ENCODE measurements at places on chromosomes 1 and 21. TPM values are rescaled to one million over a fixed set of nuclear protein-coding genes. Genes with fewer than 3 reads are reported as not detected.

Gene CATSPERE
- total RNA-seq = 1.1 TPM

- no peak for DNase-seq
- H3K27me3 ChIP-seq = peaks cover 22% of the 10 kb centered on the region
- H3K36me3 ChIP-seq = no peaks in the 10 kb centered on the region
- no peak overlapping the region for H3K4me3 ChIP-seq
Measured at GRCh38 chr1:154736841-154737240, 128.9 kb upstream of the ADAR start.

- no peak overlapping the region for H3K4me3 ChIP-seq
- H3K36me3 ChIP-seq = peaks cover 26% of the 10 kb centered on the region
- no peak for DNase-seq
- no peaks in the 10 kb centered on the region for H3K4me1 ChIP-seq
- H3K27ac ChIP-seq = no peak overlapping the region
- no peaks in the 10 kb centered on the region for H3K27me3 ChIP-seq
Measured at GRCh38 chr1:10283318-10283984, 73.1 kb downstream of the KIF1B start.

- peaks cover 8% of the 10 kb centered on the region for H3K27me3 ChIP-seq
- H3K36me3 ChIP-seq = no peaks in the 10 kb centered on the region
- no peaks in the 10 kb centered on the region for H3K4me1 ChIP-seq
- H3K27ac ChIP-seq = no peak overlapping the region
Measured at GRCh38 chr1:29684141-29684540, 447.8 kb downstream of the PTPRU start.

- no peak overlapping the region for H3K27ac ChIP-seq
- H3K27me3 ChIP-seq = no peaks in the 10 kb centered on the region
- no peaks in the 10 kb centered on the region for H3K36me3 ChIP-seq
- H3K4me3 ChIP-seq = no peak overlapping the region
- DNase-seq = no peak
Measured at GRCh38 chr21:35203093-35203977, 154.2 kb upstream of the RUNX1 start.

DNA sequence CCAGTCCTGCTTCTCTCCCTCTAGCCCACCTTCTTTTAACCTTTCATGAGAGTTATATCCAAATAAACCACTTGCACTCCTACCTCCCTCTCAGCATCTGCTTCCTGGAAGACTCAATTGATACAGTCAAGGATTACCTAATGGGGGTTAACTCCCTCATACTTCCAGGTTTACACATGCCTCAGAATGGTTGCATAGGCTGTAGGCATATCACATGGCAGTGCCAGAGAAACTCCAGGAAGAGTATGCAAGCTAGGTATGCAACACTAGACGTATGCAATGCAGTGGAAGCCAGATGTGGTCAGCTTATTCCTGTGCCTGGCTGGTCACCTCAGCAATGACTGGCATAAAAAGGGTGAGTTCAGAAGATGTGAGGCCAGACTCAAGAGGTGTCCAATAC, 32.7 kb upstream of the VANGL1 start:
- H3K4me3 ChIP-seq = no peak overlapping the region
- H3K27ac ChIP-seq = no peak overlapping the region
- DNase-seq = no peak

GRCh38 chr1:169121146-169121923, 14.8 kb downstream of the ATP1B1 start:
- no peak for DNase-seq
- peaks cover 6% of the 10 kb centered on the region for H3K4me1 ChIP-seq
- H3K4me3 ChIP-seq = no peak overlapping the region
- H3K27ac ChIP-seq = no peak overlapping the region
- H3K36me3 ChIP-seq = no peaks in the 10 kb centered on the region
